H7 (cell line): ENCODE measurements at places on chromosomes 2 and 18.
A peak's percentile ranks its signal among the peaks of the same experiment; 100 is the strongest.

DNA sequence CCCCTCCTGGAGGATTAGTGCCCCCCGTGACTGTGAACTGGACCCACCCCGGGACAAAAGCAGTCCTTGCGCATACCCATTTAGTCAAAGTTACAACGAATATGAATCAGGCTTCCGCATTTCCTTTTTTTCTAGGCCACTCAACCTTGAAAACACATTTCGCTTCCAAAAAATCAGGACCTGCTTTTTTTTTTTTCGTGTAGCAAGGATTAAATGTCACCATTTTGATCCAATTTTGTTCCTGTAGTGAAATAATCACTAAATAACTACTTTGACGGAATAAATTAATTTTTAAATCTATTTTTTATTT is 464 bp upstream of the FTCDNL1 start:
- no peak for DNase-seq

GRCh38 chr2:58054264-58054663 is 7.7 kb downstream of the VRK2 start:
- no peak for DNase-seq

DNA sequence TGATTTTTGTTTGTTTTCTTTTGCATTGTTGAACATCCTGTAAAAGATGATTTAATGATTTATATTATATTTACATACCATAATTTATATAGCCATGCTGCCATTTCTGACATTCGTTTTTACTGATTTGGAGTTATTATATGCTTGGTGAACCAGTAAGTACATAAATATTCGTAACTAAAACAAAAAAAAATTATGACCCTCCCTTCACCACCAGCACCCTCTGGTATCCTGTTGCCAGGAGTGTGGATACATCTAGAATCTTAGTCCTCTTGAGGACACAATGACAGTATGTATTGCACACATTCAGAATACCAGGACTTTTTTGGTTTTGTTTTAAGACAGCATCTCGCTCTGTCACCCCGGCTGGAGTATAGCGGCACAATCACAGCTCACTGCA is 43.9 kb upstream of the B3GNT7 start:
- DNase-seq: no peak

DNA sequence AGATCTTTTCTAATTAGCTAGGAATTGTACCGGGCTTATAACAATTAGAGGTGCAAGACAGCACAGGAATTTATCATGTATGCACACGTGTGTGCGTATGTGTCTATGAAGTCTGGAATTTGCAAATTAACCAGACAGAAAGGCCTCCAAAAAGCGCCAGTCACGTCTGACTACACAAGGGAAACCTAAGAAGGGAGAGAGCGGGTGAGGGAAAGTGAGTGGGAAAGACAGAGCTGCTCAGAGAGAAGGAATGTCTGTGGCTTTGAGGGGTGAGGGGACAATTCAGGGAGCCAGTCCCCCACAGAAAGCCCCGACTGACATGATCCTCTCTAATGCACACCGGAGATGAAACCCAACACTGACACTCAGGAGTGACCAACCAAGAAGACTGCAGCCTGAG is 197.7 kb upstream of the SH3BP4 start:
- no peak for DNase-seq

DNA sequence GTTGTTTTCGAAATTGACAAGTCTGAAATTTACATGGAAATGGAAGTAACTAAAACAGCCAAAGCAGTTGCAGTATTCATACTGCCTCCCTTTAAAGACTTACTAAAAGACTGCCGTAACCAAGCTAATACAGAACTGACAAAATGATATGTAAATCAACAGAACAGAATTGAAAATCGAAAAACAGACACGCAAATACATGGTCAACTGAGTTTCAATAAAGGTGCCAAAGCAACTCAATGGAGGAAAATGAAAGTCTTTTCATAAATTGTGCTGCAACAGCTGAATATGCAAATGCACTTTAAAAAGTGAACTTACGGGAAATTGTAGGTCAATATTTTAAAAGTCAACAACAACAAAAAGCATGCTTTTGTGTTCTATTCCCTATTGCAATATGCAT is 34.2 kb downstream of the TMEM131 start:
- no peak for DNase-seq

- no peak for DNase-seq
Observed at GRCh38 chr2:213087040-213087439, 64.4 kb downstream of the IKZF2 start.

GRCh38 chr2:150327564-150328489 is 159.6 kb downstream of the RND3 start:
- peak; percentile 9 for DNase-seq

GRCh38 chr2:7517851-7518250 is 600.6 kb downstream of the RNF144A start:
- DNase-seq: no peak

DNA sequence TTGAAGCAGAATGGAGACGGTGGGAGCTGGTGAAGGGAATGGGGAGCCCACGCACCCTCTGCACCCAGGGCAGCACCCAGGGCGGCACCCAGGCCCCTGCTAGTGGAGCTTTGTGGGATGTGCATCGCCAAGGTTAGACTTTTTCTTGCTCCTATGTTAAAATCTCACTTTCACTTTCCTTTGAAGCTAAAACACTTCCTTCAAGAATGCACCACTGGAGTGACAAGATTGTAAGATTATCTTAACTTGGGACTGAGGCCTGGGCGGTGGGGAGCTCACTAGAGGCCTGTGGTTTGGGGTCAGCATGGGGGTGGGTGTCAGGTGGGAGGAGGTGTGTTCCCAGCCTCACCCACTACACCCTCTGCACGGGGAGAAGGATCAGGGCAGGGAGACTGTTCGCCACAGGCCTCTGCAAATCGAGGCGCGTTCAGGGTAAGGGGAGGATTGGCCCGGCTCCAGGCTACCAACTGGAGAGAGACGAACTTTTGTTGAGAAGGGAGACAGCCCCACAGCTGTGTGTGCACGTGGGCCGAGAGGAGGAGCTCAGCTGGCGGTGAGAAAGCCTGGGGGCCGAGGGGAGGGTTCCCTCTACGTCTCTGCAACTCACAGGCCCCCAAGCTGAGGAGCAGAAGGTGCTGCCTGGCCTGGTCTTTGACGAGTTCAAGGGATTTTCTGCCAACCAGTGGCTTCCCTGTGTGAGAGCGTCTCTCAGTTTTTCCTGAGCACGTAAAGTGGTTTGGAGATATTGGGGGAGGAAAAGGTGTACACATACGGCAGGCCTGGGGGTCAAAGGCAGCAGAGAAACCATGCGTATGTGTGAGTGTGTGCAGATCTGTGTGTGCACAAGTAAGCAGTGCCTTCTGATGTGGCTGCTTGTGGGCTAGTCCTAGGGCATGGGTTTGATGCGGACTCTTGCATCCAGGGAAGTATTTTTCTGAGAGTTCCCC is 147.7 kb downstream of the KLHL29 start:
- no peak for DNase-seq

- no peak for DNase-seq
Observed at GRCh38 chr2:120863661-120864320, 128.1 kb downstream of the GLI2 start.

- DNase-seq: no peak
Observed at GRCh38 chr2:191171708-191172355, 21.0 kb upstream of the STAT4 start.

DNA sequence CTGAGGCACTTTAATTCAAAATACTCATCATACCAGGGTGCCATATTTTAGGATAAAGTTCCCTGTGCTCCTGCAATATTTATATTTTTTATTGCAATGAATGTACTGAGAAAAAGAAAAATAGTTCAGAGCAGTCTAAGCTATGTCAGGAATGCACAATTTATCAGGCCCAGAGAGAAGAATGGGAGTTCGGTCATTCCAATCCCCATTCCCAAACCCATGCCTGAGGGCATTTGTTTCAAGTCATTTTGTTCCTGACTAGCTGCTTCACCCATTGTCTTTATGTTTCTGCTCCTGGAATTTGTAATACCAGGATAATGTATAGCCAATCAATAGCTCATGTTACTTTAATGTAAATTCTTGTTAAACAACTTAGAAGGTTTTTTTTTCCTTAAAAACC is 24.4 kb upstream of the FTCDNL1 start:
- DNase-seq: no peak

- DNase-seq: no peak
Observed at GRCh38 chr2:7773362-7774360, 856.4 kb downstream of the RNF144A start.

GRCh38 chr2:5561006-5561405 is 131.2 kb upstream of the SOX11 start:
- DNase-seq: no peak

- DNase-seq: no peak
Observed at GRCh38 chr2:238527565-238527964, 100.8 kb downstream of the ASB1 start.

DNA sequence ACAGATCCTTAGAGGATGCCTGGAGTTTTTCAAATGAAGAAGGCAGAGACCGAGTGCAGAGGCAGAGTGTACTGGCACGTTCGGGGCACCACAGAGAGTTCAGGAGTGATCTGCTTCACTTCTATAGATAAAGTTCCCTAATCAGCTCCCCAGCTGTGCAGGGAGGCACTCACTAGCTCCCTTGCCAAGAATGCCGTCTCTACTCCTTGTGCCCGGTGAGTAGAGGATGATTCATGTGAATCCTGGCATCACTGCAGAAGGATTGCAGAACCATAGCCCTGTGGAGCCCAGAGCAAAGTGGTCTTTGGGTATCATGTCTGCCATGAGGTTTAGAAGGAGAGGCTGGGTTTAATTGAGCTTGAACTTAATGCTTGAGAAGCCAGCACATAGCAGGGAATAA is 510.1 kb upstream of the RAB6C start:
- no peak for DNase-seq

- no peak for DNase-seq
Observed at GRCh38 chr2:176699098-176699497, 429.9 kb downstream of the MTX2 start.

GRCh38 chr2:216274194-216274840 is 98.0 kb downstream of the MARCHF4 start:
- no peak for DNase-seq

DNA sequence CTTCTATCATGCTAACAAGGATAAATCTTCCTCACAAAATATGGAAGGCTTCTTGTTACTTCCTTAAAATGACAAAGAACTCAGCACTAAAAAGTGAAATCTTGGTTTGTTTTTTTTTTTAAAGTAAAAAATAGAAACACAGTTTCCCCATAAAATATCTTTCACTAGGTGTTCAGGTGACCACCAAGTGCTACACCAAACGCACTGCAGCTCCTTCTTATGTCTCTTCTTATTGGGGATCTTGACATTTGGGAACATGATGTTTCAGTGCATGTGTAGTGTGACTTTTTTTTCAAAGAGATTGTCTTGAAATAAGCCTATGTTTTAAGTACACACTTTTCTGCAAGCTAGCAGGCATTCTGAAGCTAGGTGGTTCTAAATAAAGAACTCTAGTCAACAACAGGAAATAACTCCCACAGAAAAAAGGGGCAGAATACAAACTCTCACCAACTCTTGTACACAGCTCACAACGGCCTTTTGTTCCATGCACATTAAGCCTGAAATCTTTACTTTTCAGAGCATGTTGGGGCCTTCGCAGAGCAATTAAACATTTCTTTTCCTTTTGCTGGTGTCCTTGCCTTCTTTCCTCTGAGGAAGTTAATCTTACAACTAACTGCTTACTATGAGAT is 13.2 kb upstream of the SERTAD2 start:
- DNase-seq: no peak

DNA sequence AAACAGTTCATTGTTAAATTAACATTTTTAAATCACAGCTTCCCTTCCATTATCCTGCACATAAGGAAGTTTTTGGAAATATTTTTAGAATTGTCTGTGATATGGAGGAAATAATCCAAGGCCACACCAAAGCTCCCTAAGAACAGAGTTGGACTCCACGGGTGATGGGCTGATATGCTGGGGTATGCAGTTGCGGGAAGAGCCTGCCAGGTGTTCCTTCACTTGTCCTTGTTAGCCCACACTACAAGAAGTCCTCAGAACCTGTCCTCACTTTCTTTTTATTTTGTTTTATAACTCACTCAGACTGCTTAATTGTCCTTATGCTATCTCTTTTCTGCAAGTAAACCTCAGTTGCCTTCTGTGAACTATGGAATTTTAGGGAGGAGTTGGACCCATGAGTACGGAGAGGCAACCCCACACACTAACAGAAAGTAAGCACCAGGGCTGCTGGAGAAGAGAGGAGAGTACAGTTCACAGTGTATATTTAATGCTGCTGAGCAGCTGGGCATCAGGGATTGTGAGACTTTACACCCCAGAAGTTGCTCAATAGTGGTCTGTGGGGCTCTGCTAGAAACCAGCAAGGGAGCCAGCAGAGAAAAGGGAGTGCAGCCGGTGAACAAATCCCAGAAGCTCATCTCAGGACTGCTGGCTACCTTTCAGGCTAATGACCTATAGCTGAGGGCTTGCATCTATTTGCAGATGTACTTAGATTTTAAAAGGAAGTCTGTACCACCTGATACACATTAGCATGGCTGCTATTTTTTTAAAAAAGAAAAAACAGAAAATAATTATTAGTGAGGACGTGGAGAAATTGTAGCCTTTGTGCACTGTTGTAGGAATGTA is 280.1 kb upstream of the STON1 start:
- no peak for DNase-seq

DNA sequence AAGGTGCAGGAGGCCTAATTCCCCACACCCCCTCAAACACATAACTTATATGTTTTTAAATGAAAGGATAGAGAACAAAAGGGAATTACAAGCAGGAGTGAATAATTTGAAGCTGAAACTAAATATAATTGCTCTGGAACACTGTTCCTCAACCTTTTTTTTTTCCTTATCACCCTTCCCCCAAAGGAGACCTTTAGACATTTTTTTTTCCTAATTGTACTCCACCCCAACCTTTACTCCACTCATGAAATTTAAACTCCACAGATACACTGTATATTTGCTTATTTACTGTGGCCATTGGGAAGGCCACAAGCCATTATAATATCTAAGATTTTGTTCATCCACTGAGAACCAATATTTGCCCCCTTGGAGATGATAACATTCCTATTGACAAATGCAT is 45.4 kb upstream of the PELI1 start:
- DNase-seq: no peak

- no peak for DNase-seq
Observed at GRCh38 chr2:157466764-157467163, 22.9 kb upstream of the CYTIP start.

DNA sequence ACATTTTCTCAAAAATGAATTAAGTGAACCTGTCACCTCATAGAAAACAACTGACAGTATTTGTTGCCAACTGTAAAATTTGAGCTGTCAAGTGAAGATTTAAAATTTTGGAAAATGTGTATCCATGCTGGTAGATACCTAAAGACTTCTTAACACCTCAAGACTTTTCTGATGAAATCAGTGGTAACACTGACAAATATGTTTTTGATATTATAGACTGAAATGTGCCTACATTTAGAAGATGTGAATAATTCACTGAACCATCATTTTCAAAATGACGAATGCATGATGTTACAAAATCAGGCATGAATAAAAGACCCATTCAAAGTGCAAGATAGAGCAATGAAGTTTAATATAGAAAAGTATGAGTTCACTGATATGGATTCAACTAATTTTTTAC is 51.5 kb upstream of the ASPRV1 start:
- no peak for DNase-seq

GRCh38 chr18:55000529-55000928 is 41.3 kb upstream of the CCDC68 start:
- DNase-seq: no peak

- DNase-seq: no peak
Observed at GRCh38 chr2:7449298-7449697, 532.1 kb downstream of the RNF144A start.
